Esophagus squamous epithelium (tissue), 5 donors: ENCODE measurements at places on chromosomes 1 and 21.

DNA sequence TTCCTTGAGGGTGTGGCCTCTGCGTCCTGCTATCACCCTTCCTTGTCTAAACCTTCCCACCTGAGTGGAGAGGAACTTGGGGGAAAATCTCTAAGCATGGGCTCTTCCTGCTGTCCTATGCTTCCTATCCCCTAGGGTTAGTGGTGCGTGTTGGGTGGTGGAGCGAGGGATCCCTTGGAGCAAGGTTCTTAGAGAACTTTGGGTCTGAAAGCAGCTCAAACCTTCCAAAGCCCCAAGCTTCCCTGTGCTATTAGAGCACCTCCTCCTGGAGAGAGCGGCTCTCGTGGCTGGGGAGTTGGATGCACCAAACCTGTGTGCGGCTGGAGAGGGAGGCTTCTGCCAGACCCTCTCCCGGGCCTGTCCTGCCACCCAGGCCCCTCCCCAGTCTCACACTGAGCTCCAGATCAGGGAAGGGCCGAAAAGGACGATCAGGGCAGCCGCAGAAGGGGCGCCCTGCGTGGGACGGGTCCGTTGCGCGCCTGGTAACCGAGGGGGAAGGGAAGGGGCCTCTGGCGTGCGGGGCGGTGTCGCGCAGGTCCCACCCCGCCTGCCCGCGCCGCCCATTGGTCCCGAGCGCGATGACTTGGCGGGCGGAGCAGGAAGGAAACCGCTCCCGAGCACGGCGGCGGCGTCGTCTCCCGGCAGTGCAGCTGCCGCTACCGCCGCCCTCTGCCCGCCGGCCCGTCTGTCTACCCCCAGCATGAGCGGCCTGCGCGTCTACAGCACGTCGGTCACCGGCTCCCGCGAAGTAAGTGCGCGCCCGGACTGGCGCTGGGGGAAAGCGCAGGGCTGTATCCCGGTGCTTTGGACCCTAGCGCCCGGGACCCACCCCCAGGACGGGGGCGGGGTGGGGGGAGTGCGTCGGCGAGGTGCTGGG lies at the start of gene SH3BGRL3:
Gene SH3BGRL3, plus strand, starts transcription at position 631 of the 877 bp plus-strand sequence. Its CDS starts 70 bp downstream, at position 701.
- no peak for DNase-seq

DNA sequence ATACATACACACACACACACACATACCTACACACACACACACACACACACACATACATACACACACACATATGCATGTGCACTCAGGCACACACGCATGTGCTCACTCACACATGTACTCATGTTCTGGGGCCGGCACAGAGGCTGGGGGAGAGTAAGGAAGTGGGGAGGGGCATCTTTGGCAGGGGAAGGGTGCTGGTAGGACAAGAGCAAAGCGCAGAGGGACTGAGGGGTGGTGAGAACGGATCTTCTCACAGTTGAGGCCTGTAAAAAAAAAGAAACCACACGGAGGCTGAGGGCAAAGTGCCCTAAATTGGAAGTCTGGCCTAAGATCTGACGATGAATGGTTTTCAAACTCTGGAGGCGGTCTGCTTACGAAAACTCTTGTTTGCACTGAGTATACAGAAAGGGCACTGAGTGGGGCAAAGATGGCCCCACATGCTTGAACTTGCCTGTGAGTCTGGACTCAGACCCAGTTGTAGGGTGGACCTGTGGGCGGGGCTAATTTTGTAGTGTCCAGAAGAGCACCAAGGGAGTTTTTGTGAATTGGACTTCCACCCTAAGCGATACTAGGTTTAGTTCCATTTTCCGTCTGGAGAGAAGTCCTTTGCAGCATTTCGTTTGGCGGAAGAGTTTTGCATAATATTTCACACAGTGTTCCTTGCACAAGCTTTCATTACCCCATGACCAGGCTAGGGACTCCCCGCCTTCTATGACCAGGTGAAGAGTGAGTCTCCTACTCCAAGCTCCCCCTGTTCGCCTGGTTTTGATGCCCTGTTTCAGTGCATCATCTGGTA lies 79.3 kb upstream of the LYST start:
- DNase-seq, result no peak

DNA sequence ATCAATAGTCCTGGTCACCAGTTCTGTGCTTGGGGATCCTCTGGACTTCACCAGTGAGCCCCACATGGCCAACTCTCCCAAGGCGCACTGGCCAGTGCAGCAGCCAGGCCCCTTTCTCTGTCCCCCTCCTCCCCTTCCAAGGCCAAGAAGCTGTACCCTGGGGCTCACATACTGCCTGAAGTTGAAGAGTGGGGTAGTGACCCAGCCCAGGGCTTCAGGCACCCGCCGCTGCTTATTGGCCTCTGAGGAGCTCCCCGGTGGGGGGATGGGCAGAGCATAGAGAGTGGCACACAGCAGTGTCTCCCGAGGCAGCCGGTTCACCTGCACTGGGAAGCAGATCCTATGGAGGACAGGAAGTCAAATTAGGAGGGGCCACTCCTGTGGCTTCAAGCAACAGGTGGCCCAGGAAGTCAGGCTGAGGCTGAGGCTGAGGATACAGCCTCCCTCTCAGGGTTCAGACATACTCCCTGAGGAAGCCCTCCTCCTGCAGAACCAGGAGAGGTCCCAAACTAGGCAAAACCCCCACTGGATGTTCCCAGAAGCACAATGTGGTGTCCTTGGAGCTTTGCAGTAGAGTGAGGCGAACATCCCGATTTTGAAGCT lies 38.2 kb upstream of the PPP1R15B start:
- no peak for DNase-seq

- no peak for DNase-seq
Observed at GRCh38 chr1:16051039-16051438, 7.5 kb downstream of the CLCNKB start.

DNA sequence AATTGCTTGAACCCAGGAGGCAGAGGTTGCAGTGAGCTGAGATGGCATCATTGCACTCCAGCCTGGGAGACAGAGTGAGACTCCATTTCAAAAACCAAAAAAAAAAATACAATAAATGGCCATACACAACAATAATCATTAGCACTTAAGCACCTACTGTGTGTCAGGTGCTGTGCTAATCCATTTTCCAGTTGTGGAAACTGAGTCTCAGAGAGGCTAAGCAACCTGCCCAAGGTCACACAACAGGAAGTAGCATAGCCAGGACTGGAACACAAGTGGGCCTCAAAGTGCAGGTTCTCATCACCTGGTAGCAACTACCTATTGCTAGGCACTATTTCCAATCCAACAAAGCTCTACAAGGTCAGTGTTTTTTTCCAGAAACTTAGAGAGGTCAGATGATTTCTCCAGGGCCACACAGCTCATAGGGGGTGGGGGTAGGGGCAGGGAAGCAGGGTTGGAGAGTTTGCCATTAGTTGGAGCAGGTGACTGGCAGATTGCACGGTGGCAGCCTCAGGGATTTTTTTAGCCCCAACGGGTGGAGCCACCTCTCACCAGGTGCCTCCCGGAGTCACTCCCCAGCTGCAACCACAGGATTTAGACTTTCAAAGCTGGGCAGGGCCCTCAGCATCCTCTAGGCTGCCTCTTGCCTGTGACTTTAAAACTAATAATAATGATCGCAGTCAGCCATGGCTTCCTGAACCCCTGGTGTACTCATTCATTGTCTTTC lies 52.5 kb upstream of the ID3 start:
- DNase-seq, result no peak

- DNase-seq, result no peak
Observed at GRCh38 chr1:15680131-15680530, 4.0 kb upstream of the PLEKHM2 start.

DNA sequence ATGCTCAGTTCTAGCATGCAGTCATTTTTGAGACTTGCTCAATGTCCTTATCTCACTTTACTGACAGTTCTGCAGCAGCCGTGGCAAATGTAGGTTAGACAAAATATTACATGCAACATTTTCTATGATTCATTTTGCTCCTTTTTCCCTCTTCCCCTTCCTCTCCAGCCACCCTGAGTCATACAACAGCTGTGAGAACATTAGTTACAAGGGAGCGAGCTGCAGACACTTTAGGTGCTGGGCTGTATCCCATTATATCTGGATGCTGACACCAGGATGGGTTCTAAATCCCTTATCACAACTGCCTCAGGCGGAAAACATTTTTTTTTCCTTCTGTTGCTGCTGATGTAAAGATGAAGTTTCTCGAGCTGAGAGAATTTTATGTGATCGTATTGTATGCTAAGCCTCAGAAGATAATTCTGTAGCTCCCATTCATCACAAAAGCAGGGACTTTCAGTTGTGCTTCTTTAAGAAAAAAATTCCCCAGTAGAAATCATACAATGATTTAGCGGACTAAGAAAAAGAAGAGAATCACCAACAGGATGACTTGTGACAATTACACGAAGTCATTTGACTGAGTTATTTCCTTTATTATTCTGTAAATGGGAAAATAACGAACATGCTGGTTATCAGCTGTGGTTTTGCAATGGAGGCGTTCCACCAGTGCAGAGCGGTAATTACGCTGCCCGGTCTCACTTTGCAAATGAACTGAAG lies 345.0 kb downstream of the DISC1 start:
- no peak for DNase-seq

DNA sequence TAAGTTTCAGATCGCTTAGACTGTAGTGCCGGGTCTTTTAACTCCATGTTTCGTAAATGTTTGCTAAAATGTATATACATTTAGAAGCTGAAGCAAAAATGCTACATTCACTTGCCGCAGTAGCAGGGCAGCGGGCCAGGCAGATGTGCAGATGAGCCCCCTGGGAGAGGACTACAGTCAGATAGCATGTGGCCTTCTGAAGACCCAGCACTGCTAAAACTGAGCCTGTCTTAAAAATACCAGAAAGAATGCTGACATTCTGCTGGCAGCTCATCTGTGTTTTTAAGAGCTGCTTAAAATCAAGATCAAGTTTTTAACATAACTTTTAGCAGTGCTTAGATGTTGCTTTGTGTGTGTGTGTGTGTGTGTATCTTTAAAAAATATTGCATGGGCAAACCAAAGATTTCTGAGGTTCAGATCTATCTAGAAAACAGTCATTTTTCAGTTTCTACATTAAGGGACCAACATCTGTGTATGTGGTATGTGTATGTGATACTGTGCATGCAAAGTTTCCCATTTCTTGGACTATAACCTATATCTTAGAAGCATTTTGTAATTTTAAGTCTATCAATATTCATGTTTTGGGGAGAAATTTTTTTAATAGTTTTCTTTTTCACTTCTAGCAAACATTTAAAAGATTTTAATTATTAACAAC lies 31.7 kb downstream of the CHRM3 start:
- DNase-seq, result no peak

GRCh38 chr1:210584439-210585113 lies 255.9 kb downstream of the HHAT start:
- peak; percentile 34 for DNase-seq

- DNase-seq, result no peak
Observed at GRCh38 chr21:45043541-45044020, 30.8 kb upstream of the ADARB1 start.

GRCh38 chr1:155978973-155979429 lies 654 bp upstream of the ARHGEF2 start:
- DNase-seq, result no peak

DNA sequence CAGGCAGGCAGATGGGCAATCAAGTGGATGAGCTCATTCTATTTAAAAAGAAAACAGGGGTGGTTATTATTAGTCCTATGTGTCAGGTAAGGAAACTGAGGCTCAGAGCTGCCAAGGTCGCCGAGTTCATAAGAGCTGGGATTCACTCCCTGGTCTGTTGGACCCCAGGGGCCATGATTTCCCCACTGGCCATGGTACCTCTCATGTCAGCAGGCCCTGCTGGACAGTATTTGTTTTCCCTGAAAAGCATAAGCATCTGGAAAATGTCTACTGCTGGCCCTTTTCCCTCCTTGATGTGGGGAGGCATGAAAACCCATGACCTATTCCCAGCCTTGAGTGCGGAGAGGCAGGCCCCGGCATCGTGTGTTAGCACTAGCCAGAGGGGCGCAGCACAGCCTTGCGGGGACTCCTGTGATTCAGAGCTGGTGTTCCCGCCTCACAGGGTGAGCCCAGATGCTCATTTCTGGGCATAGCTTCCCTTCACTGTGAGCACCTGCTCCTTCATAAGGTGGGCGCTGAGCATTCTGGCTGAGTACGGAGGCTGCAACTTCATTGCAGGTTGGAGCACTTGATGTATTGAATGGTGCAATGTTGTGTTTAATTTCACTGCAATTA lies 617.5 kb downstream of the PTPRU start:
- DNase-seq, result no peak

GRCh38 chr21:24941316-24942185 lies 665.7 kb downstream of the MRPL39 start:
- DNase-seq, result no peak

- no peak for DNase-seq
Observed at GRCh38 chr1:20775700-20776099, 11.4 kb downstream of the HP1BP3 start.

DNA sequence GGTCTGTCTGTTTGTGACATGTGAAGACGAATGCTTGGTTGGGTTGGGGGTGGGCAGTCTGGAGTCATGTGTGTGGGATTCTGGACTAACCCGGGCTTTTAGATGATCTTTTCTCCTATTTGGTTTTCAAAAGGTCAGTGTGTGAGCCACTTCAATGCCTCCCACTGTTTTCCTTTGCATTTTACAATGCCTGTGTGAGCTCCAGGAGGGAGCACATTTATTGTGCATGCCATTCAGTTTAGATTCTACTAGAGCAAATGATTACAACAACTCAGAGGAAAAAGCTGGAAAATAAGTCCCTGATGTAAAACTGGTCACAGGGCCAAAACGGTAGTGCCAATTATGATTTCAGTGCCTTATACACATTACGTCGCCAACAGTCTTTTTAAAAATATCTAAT lies 90.9 kb downstream of the LYPLAL1 start:
- no peak for DNase-seq

- DNase-seq, result no peak
Observed at GRCh38 chr21:33127154-33127867, 57.4 kb downstream of the OLIG1 start.
